ENCODE measurements at places on chromosomes 13 and 19. TPM values are rescaled to one million over a fixed set of nuclear protein-coding genes. Genes with fewer than 3 reads are reported as not detected.

Gene TLE5
- 509 TPM for polyA plus RNA-seq

Gene SSC5D
- 2.9 TPM for polyA plus RNA-seq

Gene CBLC
- 4.9 TPM for polyA plus RNA-seq

Gene TGDS
- 20.8 TPM for polyA plus RNA-seq

Gene SLITRK6
- polyA plus RNA-seq = 14.6 TPM

Gene UBXN6
- 94.1 TPM for polyA plus RNA-seq

Gene BCAM
- polyA plus RNA-seq = 539 TPM

Gene ADGRE2
- polyA plus RNA-seq = 0.64 TPM

Gene PLK5
- polyA plus RNA-seq = 0.36 TPM

Gene PRR19
- polyA plus RNA-seq = 1.6 TPM

Gene RPS16
- 1,332 TPM for polyA plus RNA-seq

Gene C2CD4C
- 1.7 TPM for polyA plus RNA-seq

Gene OXGR1
- 3.6 TPM for polyA plus RNA-seq

Gene OR7A5
- 0.04 TPM for polyA plus RNA-seq

Gene ZNF587B
- 13.4 TPM for polyA plus RNA-seq

Gene B3GNT8
- polyA plus RNA-seq = 6.5 TPM

Data from right renal pelvis (tissue), 4 donors.